ENCODE measurements at places on chromosomes 7 and 10.
A peak's percentile ranks its signal among the peaks of the same experiment; 100 is the strongest.

- no peak for DNase-seq
Measured at GRCh38 chr10:87594181-87594580, 65.5 kb upstream of the PAPSS2 start.

GRCh38 chr10:34423673-34424625 is 391.1 kb downstream of the PARD3 start:
- no peak for DNase-seq

- no peak for DNase-seq
Measured at GRCh38 chr7:139797607-139798006, 19.8 kb upstream of the HIPK2 start.

DNA sequence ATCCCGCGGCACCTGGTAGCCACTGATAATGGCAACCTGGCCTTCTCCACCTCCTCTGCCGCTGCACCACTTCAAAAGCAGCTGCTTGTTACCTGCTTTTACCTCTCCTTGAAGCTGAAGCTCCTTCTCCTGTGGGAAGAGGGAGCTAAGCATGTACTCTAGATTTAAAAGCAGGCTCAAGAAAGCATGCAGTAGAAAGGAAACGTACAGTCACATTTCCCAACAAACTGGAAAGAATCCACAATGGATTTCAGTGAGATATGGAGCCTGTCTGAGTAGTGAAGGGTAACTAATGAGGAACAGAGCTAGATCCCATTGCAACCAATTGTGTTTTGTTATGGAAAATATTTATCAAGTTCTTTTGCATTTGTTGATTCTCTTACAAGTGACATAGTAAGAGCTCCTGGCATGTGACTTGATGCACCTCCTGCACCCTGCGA is 457.4 kb upstream of the GALNT17 start:
- DNase-seq: no peak

GRCh38 chr10:74824900-74825370 is 1.5 kb upstream of the KAT6B start:
- DNase-seq: peak; percentile 56

DNA sequence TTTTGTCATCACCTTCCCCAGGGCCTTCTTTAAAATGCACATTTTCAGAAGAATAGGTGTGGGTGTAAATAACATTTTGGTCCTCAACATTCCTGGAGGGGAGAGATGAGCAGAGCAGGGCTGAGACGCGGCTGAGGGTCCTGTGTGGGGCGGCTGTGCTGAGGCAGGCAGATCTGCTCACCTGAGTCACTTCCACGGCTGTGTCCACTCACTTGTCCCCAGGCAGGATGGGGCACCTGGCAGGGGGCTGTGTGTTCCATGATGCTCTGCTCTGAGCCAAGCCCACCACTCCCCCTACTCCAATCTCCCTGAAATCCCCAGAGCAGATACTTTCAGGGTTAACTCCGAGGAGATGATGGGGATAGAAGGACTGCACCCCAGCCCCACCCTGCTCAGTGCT is 93.8 kb downstream of the GLRX3 start:
- no peak for DNase-seq

DNA sequence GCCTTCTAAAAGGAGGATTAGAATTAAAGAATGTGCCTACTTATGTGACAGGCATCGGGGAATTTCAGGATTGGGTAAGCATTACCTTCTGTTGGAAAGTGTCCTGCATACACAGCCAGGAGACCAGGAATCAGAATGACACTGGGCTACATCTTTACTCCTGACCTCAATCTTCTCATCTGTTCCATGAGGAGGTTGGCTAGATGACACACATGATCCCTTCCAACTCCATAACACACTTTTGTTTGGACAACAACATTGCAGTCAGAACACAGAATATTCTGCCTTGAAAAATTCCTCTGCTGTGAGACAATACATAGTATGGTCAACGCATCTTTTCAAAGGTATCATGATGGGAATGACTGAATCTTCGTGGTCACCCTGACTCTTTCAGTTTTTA is 1281.2 kb upstream of the SORCS1 start:
- no peak for DNase-seq

GRCh38 chr7:128831178-128831993 is 1.2 kb downstream of the FLNC start:
- DNase-seq: no peak

DNA sequence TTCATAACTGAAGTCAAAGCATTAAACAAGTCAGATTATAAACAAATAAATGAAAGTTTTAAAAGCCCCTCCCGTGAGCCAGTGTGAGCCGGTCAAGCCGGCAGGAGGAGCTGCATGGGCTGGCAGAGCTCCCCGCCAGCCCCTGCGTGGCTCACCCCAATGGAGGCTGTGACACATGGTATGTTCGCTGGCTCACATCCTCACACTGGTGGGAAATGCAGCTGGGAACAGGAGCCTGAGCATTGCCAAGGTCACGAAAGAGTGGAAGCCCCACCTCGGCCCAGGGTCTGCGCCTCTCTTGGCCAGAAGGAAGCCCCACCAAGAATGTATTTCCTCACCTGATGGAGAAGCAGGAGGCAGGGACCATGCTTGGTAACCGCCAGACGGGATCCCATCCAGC is 261.7 kb upstream of the TCERG1L start:
- no peak for DNase-seq

GRCh38 chr10:37566332-37566731 is 291.1 kb downstream of the ZNF248 start:
- no peak for DNase-seq

DNA sequence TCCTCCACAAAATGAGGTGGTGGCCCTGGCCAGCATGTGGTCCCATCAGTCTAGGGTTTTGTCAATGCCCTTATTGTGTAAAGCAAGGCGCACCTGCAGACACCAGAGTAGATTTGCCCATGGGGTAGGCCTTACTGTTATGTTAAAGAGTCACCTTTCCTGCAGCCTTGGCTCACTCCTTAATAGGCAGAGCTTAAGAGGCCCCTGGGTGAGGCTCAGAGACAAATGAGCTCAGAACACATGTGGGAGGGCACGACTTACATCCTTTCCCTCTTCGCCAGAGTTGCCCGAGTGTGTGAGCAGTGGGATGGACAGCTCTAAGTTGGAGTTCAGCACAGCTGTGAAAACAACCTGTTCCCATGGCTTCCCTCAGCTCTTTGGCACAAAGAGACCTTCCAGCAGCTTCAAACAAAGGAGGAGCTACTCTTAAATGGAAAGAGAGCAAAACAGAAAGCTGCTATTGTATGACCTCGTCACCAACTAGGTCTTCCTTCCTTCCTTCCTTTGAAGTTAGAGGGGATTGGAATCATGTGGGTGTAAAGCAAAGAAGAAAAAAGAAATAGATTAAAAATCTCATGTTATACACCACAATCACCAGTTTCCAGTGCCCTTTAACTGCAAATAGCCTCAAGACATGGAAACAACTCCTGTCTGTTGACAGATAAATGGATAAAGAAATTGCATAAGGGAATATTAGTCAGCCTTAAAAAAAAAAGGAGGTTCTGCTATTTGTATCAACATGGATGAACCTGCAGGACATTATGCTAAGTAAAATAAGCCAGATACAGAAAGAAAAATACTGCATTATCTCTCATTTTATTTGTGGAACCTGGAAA is 11.9 kb upstream of the XPNPEP1 start:
- no peak for DNase-seq

- no peak for DNase-seq
Measured at GRCh38 chr10:126021833-126022500, 125.6 kb downstream of the FANK1 start.

DNA sequence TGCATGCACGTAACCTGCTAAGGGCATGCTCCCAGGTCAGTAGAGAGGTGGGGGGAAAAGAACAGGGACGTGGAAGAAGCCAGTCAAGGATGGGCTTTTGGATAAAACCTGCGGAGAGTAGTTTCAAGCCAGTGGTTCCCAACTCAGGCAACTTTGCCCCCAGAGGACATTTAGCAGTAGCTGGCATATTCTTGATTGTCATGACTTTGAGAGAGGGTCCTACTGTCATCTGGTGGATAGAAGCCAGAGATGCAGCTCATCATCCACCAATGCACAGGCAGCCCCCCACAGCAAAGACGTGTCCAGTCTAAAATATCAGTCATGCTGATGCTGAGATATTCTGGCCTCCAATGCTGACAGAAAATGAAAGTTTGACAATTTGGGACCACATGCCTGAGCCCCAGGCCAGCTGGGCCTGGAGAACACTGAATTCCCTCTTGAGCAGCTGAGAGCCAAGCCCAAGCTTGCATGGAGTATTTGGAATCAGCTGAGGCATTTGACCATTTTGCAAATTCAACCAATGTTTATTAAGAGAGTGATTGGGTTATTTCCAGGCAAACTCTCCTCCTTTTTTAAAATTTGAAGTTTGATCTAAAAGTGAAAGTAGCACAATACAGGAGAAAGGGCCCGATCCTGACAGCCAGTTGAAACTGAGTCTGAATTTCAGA is 110.0 kb upstream of the C7orf33 start:
- DNase-seq: no peak

GRCh38 chr10:100838986-100839385 is 73.8 kb upstream of the SLF2 start:
- DNase-seq: no peak

GRCh38 chr10:93703066-93703465 is 674 bp upstream of the FRA10AC1 start:
- DNase-seq: no peak

- DNase-seq: no peak
Measured at GRCh38 chr7:130349911-130350782, 5.5 kb downstream of the CPA5 start.

GRCh38 chr10:61789031-61789430 is 112.5 kb upstream of the ARID5B start:
- DNase-seq: no peak

DNA sequence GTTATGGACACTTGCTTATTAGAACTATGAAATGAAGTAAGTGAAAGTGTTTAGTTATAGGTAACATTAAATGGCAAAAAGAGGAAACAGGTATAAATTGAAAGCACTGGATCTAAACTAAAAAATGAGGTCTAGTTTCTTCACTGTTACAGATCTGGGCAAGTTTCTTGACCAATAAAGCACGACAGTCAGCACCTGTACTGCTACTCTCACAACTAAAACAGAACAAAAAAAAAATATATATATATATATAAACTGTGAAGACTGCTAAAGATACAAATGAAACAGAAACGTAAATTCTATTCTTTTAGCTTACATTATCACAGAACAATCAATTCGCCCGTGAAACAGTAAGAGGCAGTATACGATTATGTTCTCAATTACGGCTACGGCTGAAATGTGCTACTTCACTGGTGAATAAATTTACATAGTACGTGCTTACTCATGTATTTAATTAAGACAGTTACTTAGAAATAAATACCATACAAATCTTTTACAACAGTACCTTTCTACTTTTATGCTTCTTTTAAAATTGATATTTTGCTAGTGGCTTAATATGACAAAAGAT is 4.2 kb downstream of the AHR start:
- no peak for DNase-seq

DNA sequence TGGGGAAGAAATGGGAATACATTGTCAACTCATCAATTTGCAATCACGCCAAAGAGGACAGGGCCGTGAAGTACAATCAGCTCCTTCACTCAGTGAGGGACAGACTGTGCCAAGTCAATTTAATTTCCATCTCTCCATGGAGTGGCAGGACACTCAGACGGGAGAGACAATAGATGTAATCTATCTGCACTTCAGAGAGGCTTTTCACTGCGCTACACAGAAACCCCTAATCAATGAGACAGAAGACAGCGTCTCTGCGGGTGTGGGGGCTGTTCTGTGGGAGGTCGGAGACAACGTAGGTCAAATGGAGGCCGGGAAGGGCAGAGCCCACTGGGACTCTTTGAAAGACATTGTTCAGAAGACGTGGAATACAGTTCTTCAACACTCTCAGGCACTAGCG is 541.0 kb upstream of the ADARB2 start:
- DNase-seq: no peak

DNA sequence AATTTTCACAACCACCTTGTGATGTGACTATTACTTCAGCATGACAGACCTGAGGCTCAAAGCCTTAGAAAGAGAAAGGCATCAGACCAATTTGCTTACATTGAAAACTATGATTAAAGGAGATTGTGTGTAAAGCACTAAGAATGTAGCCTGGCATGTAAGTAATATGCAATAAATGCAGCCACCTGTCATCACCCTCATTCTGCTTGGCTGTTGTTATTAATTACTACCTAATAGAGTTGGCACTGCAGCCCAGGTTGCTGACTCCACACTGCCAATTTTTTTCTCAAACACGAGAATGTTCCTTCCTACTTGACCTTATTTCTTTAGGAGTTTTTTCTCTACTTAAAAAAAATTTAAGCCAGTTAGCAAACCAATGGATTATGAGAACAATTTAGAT is 61.2 kb upstream of the NPVF start:
- DNase-seq: no peak

GRCh38 chr10:132158122-132158741 is 28.5 kb upstream of the DPYSL4 start:
- no peak for DNase-seq
